Liver (tissue), 10 donors: ENCODE measurements at places on chromosomes 1 and 21.

- no peaks in the 10 kb centered on the region for H3K36me3 ChIP-seq
- H3K4me3 ChIP-seq, result no peak overlapping the region
- H3K27ac ChIP-seq, result no peak overlapping the region
- no peaks in the 10 kb centered on the region for H3K27me3 ChIP-seq
Observed at GRCh38 chr1:204878621-204879234, 8.1 kb downstream of the NFASC start.

GRCh38 chr1:21618561-21619374 is 50.4 kb downstream of the RAP1GAP start:
- H3K36me3 ChIP-seq, result no peaks in the 10 kb centered on the region
- no peak for DNase-seq
- peaks cover 33% of the 10 kb centered on the region for H3K4me1 ChIP-seq
- no peak overlapping the region for H3K4me3 ChIP-seq
- no peaks in the 10 kb centered on the region for H3K27me3 ChIP-seq

DNA sequence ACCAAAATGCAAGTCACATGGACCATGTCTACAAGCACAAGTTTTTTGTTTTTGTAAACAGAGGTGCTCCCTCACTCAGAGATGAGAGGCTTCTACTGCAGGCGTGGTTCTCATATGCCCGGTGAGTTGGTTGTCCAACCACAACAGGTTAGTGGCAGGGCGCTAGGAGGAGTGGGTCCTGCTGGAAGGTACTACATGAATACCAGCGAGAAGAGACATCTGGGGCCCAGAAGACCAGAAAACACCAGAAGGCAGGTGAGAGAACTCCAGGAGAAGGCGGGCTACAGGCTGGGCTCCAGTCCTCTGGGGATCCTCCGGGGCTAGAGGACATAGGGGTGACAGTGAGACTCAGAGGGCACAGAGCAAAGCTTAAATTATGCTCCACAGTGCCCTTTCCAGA is 366.5 kb downstream of the MATN1 start:
- no peaks in the 10 kb centered on the region for H3K4me1 ChIP-seq
- DNase-seq, result no peak
- H3K27me3 ChIP-seq, result no peaks in the 10 kb centered on the region
- H3K36me3 ChIP-seq, result no peaks in the 10 kb centered on the region
- no peak overlapping the region for H3K27ac ChIP-seq

DNA sequence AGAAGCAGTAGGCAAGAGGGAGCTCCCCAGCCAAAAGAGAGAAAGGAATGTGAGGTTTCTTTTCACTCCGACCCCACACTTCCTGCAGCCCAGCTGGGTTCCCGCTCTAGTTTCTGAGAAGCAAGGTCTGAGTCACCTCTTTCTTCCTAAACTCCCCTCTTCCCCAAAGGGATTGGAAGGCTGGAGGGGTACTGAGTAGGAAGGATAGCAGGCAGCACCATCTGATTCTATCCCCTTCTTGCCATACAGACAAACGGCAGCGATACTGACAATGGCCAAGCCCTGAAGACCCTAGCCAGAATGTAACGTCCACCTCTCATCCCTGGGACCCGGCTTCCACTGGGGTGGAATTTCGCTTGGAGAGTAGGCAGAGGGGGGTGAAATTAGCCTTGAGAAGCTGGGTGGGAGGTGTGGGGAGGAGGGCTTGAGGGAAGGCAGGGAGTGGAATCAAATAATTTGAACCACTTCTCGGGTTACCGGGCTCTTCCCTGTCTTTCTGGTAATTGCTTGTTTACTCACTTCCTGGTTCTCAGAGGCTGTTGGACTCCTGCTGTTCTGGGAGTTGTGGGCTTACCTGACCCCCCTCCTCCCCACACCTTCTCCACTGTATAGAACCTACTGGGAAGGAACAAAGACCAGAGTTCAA is 13.2 kb downstream of the IER5 start:
- no peak overlapping the region for H3K4me3 ChIP-seq
- no peaks in the 10 kb centered on the region for H3K36me3 ChIP-seq
- no peak for DNase-seq

GRCh38 chr1:65694126-65694525 is 98.6 kb upstream of the PDE4B start:
- DNase-seq, result no peak
- peaks cover 8% of the 10 kb centered on the region for H3K4me1 ChIP-seq
- H3K27me3 ChIP-seq, result no peaks in the 10 kb centered on the region
- H3K36me3 ChIP-seq, result no peaks in the 10 kb centered on the region
- H3K27ac ChIP-seq, result no peak overlapping the region

GRCh38 chr1:201551877-201552731 is 13.2 kb downstream of the NAV1 start:
- no peak overlapping the region for H3K4me3 ChIP-seq
- H3K36me3 ChIP-seq, result no peaks in the 10 kb centered on the region
- H3K27me3 ChIP-seq, result no peaks in the 10 kb centered on the region
- no peaks in the 10 kb centered on the region for H3K4me1 ChIP-seq
- no peak overlapping the region for H3K27ac ChIP-seq

DNA sequence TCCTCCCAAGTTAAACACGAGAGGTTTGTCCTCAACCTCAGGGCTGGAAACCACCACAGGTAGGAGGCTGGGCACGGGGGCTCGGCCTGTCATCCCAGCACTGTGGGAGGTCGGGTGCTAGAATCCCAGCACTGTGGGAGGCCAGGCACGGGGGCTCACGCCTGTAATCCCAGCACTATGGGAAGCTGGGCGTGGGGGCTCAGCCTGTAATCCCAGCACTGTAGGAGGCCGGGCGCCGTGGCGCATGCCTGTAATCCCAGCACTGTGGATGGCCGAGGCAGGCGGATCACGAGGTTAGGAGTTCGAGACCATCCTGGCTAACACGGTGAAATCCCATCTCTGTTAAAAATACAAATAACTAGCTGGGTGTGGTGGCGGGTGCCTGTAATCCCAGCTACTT is 6.7 kb upstream of the CDK11A start:
- H3K4me3 ChIP-seq, result no peak overlapping the region
- no peaks in the 10 kb centered on the region for H3K27me3 ChIP-seq
- no peak overlapping the region for H3K27ac ChIP-seq
- peaks cover 13% of the 10 kb centered on the region for H3K36me3 ChIP-seq
- no peaks in the 10 kb centered on the region for H3K4me1 ChIP-seq
